ENCODE measurements at places on chromosomes 1 and 21.

DNA sequence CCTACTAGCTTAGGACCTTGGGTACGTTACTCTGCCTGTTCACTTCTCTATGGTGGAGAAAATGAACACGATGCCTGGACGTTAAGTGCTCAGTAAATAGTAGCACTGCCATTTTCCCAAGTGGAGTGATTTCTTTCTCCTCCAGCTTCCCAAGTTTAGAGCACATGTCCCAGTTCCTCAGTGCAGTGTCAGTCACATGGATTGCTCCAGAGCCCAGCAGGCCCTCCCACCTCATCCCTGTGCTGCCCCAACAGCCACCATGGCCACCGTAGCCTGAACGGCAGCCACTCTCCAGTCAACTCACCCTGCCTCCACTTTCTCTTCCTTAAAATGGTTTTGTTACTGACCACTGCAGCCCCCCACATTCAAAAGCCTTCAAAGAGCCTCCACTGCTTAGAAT lies 8.5 kb downstream of the STMN1 start:
- DNase-seq = no peak

GRCh38 chr1:211909395-211909794 lies 78.8 kb upstream of the LPGAT1 start:
- no peak for DNase-seq

- no peak for DNase-seq
These were observed 67.7 kb downstream of the ALG6 start for GRCh38 chr1:63435161-63435560.

GRCh38 chr1:26191739-26192138 lies 1.3 kb downstream of the CATSPER4 start:
- DNase-seq = no peak

- DNase-seq = no peak
These were observed 9.9 kb downstream of the COL9A2 start for GRCh38 chr1:40307186-40307585.

DNA sequence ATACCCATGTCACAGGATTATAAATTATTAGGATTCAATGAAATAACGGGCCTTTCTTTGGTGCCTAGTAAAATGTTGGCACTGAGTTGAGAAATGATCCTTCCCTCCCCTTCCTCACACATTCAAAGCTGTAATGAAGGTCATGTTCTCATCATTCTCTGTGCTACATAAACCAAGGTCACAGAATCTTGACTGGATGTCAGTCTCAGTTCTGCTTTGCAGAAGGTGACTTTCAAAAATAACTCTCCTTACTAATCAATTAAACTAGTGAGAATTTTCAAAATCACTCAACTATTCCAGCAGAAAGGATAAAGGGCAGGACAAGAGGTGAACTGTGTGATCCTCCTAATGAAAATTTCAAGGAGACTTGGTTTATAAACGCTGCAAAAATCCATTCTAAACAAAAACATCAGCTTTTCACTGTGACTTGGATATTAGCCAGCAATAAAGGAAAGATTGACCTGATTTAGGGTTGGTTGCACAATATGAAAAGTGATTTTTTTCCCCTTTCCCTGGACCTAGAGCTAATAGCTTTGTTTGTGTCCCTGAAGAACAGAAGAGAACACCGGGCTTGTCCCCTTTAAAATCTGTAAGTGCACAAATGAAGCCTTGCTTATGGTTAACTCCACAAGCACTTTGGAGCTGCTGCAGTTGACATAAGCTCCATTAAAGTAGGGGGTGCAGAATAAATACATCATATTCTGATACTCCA lies 120.1 kb downstream of the SEC16B start:
- DNase-seq = no peak

DNA sequence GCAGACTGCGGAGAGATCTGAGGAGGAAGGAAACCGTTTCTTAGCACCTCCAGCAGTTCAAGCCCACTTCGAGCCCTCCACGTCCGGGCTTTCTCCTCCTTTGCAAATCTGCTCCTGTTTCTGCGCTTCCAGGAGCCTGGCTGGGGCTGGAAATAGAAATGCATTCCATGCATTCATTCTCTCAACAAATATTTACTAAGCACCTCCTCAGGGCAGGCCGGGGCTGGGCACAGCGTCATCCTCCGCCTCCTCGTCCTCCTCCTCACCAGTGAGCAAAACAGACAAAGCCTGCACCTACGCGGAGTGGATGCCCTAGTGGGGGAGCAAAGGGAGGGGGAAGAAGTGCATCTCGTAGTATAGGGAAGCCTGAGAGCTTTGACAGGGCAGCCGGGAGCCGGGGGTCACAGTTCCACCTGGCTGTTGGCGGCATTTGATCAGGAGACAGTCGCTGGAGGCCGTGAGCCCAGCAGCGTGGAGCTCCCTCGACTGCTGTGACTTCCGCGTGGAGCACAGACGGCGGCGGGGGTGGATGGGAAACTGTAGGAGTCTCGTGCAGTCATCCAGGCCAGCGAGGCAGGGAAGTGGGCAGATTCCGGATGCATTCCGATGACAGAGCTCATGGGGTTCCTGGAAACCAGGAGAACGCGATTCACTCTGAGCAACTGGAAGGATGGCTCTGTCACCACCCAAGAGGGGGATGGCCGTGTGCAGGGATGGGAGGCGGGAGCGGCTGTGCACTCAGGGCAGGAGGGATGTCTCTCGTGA lies 93.5 kb downstream of the SIK1 start:
- no peak for DNase-seq

DNA sequence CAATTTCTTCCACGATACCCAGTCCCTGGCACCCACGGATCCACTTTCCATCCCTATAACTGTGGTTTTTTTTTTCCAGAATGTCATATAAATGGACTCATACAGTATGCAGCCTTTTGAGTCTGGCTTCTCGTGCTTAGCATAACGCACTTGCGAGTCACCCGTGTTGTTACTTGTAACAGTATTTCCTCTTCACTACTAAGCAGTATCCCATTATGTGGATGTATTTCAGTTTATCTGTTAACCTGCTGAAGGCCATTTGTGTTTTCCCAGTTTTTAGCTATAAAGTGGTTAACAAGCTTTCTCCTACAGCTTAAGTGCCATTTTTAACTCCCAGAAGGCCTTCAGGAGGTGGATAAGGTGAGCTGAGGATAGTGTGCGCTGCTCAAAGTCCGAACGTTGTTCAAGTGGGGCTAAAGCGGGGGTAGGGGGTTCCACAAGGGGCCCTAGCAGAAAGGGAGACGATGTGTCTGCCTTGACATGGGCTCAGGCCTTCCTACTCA lies 829 bp downstream of the ADAR start:
- no peak for DNase-seq

DNA sequence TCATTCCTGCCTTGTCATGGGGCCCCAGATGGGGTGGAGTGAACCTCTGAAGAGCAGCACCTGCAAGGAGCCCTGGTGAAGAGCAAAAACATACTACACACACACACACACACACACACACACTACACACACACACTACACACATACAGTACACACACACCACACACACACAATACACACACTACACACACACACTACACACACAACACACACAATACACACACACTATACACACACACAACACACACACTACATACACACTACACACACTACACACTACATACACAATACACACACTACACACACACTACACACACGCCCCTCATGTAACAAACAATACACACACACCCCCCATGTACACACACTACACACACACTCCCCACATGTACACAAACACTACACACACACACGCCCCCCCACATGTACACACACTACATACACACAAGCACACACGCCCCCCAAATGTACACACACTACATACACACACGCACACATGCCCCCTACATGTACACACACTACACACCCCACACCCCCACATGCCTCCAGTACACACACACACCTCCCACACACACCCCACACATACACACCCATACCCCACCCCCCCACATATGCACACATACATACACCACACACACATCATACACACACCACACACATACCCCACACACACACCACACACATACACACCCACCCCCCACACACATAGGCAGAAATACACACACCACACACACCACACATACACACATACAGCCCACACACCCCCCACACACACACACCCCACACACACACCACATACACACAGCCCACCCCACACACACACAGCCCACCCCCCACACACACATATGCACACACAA lies 9.3 kb downstream of the SLC2A5 start:
- no peak for DNase-seq

- DNase-seq = no peak
These were observed 65.3 kb downstream of the VAV3 start for GRCh38 chr1:107899655-107900054.

DNA sequence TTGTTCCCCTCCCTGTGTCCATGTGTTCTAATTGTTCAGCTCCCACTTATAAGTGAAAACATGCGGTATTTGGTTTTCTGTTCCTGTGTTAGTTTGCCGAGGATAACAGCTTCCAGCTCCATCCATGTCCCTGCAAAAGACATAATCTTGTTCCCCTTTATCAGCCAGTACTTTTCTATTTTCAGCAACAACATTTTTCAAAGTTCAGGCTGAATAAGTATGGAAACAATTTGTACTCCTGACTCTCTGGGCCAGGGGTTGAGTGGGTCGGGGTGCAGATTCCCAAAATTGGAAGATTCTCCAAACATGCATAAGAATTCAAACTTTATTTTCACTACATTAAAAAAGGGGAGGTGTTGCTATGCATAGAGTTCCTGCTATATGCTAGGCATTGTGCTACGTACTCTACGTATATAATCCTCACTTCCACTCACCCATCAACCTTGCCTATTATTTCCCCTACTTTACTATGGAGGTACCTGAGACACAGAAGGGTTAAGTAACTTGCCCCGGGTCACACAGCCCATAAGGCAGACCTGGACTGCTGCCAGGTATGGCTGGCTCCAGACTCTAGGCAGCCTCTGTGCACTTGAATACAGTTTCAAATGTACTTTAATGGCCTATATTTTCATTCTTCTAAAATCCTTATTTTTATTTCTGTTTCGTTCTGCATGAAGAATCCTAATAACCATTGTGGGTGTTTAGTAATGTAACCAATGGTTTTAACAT lies 117.1 kb upstream of the C8B start:
- DNase-seq = no peak

GRCh38 chr21:41808094-41808493 lies 41.2 kb upstream of the RIPK4 start:
- no peak for DNase-seq

Data from stimulated activated CD8-positive, alpha-beta memory T cell treated with anti-CD3 and anti-CD28 coated beads, Interleukin-2, amount 100 ng/mL, for 1 hour (primary cell).